Midbrain (tissue), 1 donor: ENCODE measurements at places on chromosomes 11 and 22.

GRCh38 chr11:22797047-22797446, 32.6 kb downstream of the SVIP start:
- peak; percentile 39 for DNase-seq

DNA sequence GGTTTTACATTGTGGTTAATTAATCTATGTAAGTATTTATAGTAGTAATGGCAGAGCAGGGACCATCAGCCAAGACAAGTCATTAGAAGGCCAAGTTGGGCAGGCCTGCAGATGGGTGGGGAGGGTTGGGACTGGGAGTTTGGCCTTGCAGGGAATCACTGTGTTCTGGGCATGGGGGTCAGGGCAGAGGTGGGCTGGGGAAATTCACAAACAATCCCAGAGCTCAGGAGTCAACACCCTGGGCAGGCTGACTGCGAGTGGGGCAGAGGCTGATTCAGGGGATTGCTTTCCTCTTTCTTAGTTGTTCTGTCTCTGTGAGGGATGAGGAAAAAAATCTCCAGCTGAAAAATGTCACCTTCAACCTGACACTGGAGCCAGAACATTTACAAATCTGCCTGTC, 322.5 kb downstream of the NTM start:
- no peak for DNase-seq

GRCh38 chr22:30869667-30870395, 98.7 kb downstream of the MORC2 start:
- no peak for DNase-seq

GRCh38 chr11:61712314-61712713, 32.1 kb downstream of the DAGLA start:
- DNase-seq = no peak

- peak; percentile 81 for DNase-seq
Observed at GRCh38 chr11:58654079-58654907, 31.8 kb downstream of the CNTF start.

GRCh38 chr11:46676436-46677158, 23.8 kb downstream of the ARHGAP1 start:
- DNase-seq = no peak

- DNase-seq = peak; percentile 90
Observed at GRCh38 chr22:49992921-49993648, 19.5 kb downstream of the IL17REL start.

DNA sequence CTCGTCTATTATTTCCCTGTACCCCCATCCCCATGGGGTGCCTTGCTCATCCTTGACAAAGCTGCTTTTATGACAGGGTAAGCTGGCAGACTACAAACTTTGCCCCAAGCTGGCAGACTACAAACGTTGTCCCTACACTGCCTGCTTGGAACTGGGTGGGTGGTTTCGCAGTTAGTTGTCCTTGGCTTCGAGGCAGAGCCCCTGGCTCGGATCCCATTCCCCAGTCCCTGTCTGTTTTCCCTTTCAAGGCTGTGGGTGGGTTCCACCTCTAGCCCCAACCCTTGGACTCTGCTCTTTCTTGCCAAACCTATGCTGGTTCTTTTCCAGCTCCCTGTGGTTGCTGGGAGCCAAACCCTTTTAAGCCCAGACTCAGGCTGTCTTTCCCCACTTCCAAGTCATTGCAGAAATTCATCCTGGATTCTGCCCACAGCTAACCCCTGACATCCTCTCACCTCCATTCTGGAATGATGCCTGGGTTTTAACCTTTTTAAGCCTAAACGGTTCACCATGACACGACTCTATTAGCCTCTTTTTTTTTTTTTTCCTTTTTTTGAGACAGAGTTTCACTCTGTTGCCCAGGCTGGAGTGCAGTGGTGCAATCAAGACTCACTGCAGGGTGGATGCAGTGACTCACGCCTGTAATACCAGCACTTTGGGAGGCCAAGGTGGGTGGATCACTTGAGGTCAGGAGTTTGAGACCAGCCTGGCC, 9.2 kb upstream of the RBM14 start:
- DNase-seq = peak; percentile 79

DNA sequence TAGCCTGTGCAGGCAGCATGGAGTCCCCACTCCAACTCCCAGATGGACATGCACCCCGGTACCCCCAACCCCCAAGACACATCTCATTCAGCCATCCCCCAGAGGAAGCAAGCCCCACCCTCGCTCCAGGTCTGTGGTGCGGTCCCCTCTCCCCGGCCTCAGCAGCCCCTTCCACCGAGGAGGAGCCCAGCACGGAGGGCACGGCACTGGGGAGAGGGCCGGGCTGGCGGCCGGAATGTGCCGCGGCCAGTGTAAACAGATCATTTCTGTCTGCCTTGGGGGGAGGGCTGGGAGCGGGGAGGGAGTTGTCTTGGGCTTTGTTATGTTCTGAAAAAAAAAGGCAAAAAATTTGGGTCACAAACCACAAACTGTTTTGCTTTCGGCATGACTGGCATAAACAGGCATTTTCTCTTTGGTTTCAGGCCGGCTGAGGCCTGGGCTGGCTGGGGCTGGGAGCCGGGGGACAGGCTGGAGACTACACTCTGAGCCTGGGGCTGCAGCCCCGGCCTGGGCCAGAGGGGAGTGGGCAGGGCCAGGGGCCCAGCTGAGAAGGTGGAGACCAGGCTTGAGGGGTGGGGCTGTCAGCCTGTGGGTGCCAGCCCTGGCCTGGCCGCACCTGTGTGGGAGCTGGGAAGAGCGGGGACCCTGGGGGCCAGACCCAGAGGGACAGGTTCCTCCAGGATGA, 16.8 kb downstream of the IGF2 start:
- DNase-seq = no peak

GRCh38 chr11:83601914-83602527, 315.9 kb upstream of the CCDC90B start:
- no peak for DNase-seq

- no peak for DNase-seq
Observed at GRCh38 chr22:19689408-19689807, 24.9 kb upstream of the SEPTIN5 start.

GRCh38 chr11:102592131-102592530, 33.0 kb downstream of the MMP20 start:
- no peak for DNase-seq

- DNase-seq = no peak
Observed at GRCh38 chr11:62958547-62959421, 26.0 kb downstream of the SLC22A6 start.

DNA sequence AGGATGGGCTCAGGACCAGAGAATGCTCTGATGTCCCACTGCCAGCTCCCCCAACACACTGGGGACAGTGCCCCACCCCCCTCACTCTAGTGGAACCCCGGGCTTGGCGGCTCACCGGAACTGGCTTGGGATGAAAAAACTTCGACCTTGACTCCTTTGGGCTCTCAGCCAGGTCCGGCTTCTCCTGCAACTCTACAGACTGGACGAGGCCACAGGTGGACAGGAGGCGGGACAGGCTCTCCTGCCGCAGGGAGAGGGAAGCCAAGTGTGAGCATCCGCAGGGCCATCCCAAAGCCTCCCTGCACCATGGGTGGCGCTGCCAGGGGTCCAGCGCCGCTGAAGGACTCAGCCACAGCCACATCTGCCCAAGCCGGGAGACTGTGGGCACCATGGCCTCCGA, 3.7 kb downstream of the RRP7A start:
- DNase-seq = no peak

- DNase-seq = no peak
Observed at GRCh38 chr22:46452195-46453005, 85.0 kb downstream of the CELSR1 start.

DNA sequence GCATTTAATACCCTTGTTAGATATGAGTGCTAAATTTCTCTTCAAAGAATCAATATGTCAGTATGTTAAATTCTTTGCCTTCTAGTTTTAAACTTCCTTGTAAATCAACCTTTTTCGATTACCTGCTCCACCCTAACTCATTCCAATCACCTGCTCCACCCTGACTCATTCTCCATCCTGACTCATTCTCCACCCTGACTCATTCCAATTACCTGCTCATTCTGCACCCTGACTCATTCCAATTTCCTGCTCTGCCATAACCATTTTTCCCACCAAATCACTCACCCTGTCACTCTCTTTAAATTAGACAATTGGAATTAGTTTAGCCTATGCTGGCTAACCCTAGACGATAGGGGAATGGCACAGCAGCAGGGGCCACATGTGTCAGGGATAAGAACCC, 519.5 kb upstream of the LRRC4C start:
- DNase-seq = no peak

- DNase-seq = no peak
Observed at GRCh38 chr22:27100789-27101188, 443.4 kb downstream of the MIAT start.

GRCh38 chr11:47278058-47278457, 8.1 kb downstream of the MADD start:
- no peak for DNase-seq
